ENCODE measurements at places on chromosomes 16 and 17.

DNA sequence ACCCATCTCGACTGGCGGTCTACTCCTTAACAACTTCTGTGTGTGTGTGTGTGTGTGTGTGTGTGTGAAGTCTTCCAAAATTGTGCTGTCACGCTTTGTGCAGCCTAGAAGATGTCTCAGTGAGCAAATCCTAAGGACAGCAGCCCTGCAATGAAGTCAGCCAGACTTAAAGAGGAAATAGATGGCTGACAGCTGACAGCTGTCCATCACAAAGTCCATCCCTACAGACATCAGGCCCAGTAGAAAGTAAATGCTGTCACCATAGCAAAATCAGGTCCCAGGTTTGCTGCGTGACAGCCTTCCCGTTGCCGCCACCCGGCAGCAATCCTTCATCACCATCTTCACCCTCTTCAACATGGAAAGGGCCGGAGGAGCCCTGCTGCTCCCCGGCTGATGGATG is 416.0 kb downstream of the SOX9 start:
- no peak for DNase-seq

GRCh38 chr16:70429888-70430666 is 8.8 kb downstream of the ST3GAL2 start:
- DNase-seq = no peak

DNA sequence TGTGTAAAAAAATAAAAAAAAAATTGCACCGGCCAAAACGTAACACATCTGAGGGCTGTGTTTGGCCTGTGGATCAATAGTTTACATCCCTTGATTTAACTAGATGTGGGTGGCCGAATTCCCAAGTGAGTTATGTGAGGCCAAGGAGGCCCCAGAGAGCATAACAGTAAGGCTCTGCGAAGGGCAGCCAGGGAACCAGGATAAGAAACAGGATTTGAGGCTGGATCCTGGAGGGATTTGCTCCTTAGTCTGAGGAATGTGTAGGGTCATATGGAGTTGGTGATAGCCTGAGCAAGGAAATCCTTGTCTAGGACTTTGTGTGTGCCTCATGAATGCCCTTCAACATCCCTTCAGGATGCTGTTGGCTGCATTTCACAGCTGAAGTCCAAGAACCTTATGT is 2.0 kb downstream of the PHKG2 start:
- DNase-seq = no peak

GRCh38 chr17:8668176-8668740 is 37.7 kb upstream of the MYH10 start:
- no peak for DNase-seq

GRCh38 chr17:61399131-61400065 is at the start of gene TBX2:
Gene TBX2, plus strand, starts transcription at chr17:61399843. Its CDS starts 334 bp downstream, at chr17:61400177.
- peak; percentile 84 for DNase-seq

DNA sequence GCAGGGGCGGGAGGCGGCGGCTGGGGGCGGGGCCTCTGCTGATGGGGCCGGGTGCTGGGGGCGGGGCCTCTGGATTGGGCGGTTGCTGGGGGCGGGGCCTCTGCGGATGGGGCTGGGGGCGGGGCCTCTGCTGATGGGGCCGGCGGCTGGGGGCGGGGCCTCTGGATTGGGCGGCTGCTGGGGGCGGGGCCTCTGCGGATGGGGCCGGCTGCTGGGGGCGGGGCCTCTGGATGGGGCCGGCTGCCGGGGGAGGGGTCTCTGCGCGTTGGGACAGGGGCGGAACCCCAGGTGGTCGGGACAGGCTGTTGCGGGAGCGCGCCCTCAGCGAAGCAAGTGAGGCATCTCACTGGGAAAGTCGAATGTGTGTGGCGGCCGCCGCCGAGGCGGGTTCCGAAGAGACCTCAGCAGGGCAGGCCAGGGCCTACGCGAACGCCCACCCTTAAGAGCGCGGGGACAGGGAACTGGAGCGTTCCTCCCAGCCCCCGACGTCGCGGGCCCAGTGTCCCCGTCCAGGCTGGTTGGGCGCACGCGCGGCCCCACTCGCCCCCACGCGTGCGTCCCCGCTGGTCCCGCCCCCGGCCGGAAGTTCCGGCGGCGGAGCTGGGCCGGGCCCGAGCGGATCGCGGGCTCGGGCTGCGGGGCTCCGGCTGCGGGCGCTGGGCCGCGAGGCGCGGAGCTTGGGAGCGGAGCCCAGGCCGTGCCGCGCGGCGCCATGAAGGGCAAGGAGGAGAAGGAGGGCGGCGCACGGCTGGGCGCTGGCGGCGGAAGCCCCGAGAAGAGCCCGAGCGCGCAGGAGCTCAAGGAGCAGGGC is at the start of gene STUB1:
TSS of gene STUB1 (plus strand) at position 597 of the 811 bp plus-strand sequence. CDS start at position 713, 116 bp downstream.
- peak; percentile 81 for DNase-seq

- DNase-seq = no peak
These were observed 2.2 kb upstream of the DECR2 start for GRCh38 chr16:399340-400019.

DNA sequence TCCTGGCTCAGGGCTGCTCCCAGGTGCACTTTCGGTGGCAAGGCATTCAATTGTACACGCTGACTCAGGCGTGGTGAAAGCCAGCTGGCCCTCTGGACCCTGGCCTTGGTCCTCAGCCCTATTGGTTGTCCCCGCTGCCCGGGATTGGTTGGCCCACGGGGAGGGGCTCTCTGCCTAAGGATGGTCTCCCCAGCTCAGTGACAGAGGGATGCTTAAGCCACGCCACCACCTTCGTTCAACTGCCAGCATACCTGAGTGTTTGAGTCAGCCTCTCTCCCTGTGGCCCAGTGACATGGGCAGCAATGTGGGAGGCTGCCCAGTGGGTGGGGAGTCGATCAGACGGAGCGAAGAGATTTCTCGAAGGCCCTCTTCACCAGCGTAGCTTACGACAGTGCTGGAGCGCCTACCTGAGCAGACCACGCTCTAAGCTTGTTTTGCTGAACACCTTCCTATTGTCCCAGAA is 30.3 kb downstream of the IRF8 start:
- no peak for DNase-seq

GRCh38 chr16:64826374-64826773 is 295.5 kb downstream of the CDH11 start:
- DNase-seq = no peak

DNA sequence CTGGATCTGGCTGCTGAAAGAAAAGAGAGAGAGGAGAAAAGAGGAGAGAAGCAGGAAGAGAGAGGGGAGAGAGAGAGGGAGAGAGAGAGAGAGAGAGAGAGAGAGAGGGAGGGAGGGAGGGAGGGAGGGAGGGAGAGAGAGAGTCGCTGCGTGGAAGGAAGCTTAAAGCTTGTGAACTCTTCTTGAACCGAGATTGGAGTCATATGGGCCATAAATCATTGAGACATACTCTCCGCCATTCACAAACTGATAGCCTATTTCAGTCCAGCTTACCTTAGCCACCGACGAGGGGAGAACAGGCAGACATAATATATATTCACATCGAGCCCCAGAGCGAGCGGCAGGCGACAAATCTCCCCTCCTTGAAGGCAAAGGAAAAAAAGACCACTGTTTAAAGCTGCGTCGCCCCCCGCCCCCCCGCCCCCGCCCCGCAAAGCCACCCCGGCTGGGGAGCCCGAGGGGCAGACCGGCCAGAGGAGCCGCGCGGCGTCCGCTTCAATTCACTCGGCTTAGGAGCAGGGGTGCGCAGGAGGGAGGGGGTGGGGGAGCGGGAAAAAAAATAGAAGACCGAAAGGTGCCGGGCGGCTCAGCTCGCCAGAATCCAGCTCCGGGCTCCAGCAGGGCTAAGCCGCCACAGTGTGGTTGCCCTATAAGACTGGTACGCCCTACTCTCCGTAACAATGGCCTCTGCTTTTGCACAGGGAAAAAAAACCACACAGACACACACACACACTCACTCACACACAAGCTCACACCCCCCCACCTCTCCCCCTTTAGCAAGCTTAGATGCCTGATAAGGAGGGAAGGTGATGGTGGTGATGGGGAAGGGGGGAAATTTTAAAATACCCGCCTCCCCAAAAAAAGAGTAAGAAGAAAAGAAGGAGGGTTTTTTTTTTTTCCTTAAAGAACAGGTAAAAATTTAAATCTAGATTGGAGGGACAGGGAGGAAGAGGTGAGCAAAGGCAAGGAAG is 10.6 kb upstream of the HOXB2 start:
- DNase-seq = peak; percentile 94

GRCh38 chr16:4832698-4833343 is 14.3 kb downstream of the GLYR1 start:
- no peak for DNase-seq

- no peak for DNase-seq
These were observed 10.4 kb downstream of the LLGL1 start for GRCh38 chr17:18235743-18236256.

DNA sequence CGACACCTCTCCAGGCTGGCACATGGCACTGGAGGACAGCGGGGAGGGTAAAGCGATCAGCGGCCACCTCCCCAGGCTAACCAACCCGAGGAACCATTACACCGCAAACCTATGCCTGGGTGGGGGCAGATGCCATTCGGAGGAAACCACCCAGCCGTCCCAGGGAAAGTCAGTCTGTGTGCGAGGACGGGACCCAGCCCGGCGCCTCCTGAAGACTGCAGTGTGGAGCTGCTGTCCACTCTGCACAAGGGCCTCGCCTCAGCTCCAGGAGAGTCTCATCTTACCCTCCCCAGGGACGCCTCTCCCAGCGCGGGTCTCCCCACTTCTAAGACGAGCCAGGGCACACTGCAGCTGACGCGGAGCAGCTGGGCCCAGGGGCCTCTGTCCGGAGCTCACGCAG is 8.0 kb downstream of the SLC38A10 start:
- peak; percentile 32 for DNase-seq

- DNase-seq = no peak
These were observed 69.4 kb downstream of the SLC6A2 start for GRCh38 chr16:55725055-55725777.

GRCh38 chr16:520847-521246 is 6.7 kb upstream of the CAPN15 start:
- DNase-seq = no peak

GRCh38 chr16:57175896-57176295 is 9.9 kb downstream of the PSME3IP1 start:
- peak; percentile 34 for DNase-seq

DNA sequence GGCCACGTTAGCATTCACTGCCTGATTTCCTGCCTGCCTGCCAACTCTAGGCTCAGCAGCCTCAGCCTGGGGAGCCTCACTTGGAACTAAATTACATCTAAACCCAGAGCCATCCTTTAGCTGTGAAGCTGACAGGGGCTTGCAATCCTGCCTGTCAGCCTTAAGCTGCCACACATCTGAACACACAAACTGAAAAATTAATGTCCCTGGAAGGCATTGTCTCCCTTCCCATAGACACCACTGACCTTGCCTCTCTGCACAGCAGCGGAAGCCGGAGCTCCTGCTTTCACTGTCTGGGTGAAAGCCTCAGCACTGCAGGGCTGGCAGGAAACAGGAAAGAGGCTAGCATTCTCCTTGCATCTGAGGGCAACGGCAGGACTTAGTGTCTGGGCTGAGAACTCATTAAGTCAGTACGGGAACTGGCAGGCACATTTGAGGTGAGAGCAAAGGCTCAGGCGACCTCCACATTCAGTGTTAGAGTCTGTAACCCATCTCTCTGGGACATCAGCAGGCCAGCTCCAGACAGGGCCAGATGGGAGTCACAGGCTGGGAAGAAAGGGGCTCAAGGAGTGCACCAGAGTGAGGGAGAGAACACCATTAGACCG is 452.4 kb upstream of the C16orf82 start:
- no peak for DNase-seq

GRCh38 chr16:23608194-23608593 is 12.1 kb upstream of the NDUFAB1 start:
- no peak for DNase-seq

DNA sequence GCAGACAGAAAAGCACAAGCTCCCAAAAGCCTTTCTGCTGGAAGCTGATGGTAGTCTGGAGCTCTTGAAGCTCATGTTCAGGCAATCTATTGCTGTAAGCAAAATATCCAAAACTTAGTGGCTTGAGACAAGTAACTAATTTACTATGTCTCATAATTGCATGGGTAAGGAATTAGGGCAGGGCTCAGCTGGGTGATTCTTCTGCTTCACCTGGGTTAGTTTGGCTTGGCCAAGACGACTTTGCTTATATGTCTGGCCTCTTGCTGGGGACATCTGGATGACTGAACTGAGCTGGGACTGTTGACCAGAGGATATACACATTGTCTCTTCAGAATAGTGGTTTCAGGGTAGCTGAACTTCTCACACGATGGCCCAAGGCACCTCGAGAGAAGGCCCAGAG is 96.8 kb upstream of the WSCD1 start:
- DNase-seq = no peak

DNA sequence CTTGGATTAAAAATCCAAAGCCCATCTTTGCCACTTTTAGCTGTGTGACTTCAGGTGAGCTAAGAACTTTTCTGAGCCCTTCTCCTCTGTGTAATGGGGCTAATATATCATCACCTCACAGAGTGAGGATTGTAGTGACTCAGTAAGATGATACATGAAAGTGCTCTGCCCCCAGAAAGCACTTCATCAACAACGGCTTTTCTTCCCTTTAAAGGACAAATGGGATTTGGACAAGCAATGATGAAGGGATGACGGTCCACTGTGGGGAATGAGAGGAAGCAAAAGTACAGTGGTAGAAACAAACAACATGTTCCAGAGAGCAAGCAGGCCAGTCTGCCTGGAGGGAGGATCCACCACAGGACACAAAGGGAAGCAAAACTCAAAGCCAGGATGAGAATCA is 14.3 kb upstream of the TMED6 start:
- no peak for DNase-seq

DNA sequence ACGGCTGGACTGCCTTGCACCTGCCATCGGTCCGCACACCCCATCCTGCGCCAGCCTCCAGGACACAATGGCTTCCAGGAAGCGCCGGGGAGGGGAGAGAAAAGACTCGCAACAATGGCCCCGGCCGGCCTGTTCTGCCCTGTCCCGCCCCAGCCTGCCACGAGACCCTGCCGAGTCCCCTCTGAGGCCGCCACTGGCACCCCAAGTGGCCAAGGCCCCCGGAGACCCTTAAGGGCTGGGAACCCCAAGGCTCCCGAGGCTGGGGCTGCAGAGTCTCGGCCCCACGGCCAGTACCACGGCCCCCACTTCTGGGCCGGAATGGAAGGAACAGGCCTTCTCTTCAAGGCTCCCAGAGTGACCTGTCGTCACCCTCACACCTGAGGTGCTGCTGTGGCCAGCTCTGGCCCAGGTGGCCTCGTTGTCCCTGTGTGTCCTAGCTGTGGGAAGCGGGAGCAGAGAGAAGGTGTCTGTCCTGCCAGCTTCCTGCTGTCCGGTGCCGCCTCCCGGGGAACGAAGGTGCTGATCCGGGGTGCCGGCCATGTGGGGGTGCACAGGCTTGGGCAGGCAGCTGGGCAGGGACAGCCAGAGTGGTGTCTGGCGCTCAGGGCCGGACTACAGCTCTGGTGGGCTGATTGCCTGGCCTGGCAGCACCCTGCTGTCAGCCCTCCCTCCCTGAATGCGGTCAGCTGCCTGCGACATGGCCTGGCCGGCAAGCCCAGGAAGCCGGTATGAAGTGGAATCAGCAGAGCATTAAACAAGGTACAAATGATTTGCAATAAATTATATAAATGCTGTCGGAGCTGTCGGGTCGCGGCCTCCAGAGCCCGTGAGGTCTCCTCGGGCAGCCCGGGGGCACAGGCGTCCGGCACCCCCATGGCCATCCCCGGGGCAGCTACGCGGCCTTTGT is 8.2 kb upstream of the CACNA1H start:
- DNase-seq = no peak

DNA sequence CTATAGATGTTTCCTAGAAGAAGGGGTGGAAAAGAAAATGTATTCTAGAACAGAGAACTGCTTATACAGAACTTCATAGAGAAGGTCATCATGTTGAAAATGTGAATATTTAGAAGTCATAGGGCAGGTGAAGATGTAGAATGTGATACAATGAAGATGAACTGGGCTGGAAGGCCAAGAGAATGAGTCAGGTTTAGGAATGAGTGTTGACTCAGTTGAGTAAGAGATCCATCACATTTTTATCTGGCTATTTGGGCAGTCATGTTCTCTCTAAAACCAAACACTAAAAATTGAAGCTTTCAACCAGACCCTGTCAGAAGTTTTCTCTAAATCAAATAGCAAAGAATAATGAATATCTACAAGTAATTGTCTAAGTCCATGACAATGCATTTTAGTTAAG is 660.5 kb downstream of the KCNJ2 start:
- no peak for DNase-seq

Measured in muscle of back (tissue), 13 donors.